Epithelial cell of alveolus of lung (primary cell): ENCODE measurements at places on chromosomes 7 and 10. TPM values are rescaled to one million over a fixed set of nuclear protein-coding genes. Genes with fewer than 3 reads are reported as not detected.

The SHH gene
- total RNA-seq = 0.52 TPM in 1 of 2 replicates, not detected in the other

The ATG9B gene
- total RNA-seq = 0.13 and 0.64 TPM in 2 replicates

The IDE gene
- total RNA-seq = 16.2 and 23.3 TPM in 2 replicates

The NUP42 gene
- total RNA-seq = 18.0 and 35.6 TPM in 2 replicates

The LIPM gene
- total RNA-seq = not detected in 2 replicates

The SPDYE9 gene
- not detected in 2 replicates for total RNA-seq

The GTF2I gene
- total RNA-seq = 81.5 and 125 TPM in 2 replicates

The PRXL2A gene
- total RNA-seq = 26.3 and 36.1 TPM in 2 replicates

The CNTNAP2 gene
- total RNA-seq = 0.65 and 3.0 TPM in 2 replicates

The CYP2E1 gene
- under 0.01 and 1.7 TPM in 2 replicates for total RNA-seq

The HBP1 gene
- total RNA-seq = 45.5 and 95.7 TPM in 2 replicates

The GPR37 gene
- total RNA-seq = 6.5 and 19.0 TPM in 2 replicates

The NANOS1 gene
- 0.65 and 0.72 TPM in 2 replicates for total RNA-seq

The FOXP2 gene
- total RNA-seq = 1.4 and 10.7 TPM in 2 replicates

The KNDC1 gene
- total RNA-seq = 0.80 TPM in 1 of 2 replicates, not detected in the other

The CPED1 gene
- 15.1 and 21.2 TPM in 2 replicates for total RNA-seq

The PTER gene
- 7.1 and 13.9 TPM in 2 replicates for total RNA-seq

The MYL10 gene
- not detected in 2 replicates for total RNA-seq

The TEX47 gene
- total RNA-seq = not detected in 2 replicates

The IKZF1 gene
- total RNA-seq = not detected in 2 replicates

The HPSE2 gene
- total RNA-seq = 0.26 TPM in 1 of 2 replicates, not detected in the other

The EMX2 gene
- not detected in 2 replicates for total RNA-seq

The NPFFR1 gene
- total RNA-seq = not detected in 2 replicates

The ZNF282 gene
- total RNA-seq = 19.8 and 28.0 TPM in 2 replicates

The MLXIPL gene
- total RNA-seq = 2.3 TPM in 1 of 2 replicates, not detected in the other

The TMEM184A gene
- 0.13 TPM in 1 of 2 replicates, not detected in the other for total RNA-seq

The PNLIP gene
- total RNA-seq = not detected in 2 replicates

The AGAP4 gene
- total RNA-seq = 1.6 and 4.9 TPM in 2 replicates

The TAS2R41 gene
- total RNA-seq = not detected in 2 replicates

The CXCL12 gene
- total RNA-seq = 6.1 and 128 TPM in 2 replicates

The COL28A1 gene
- total RNA-seq = 0.72 TPM in 1 of 2 replicates, not detected in the other

The TMEM176A gene
- total RNA-seq = 19.9 TPM in 1 of 2 replicates, not detected in the other

The FAM180A gene
- 3.6 TPM in 1 of 2 replicates, not detected in the other for total RNA-seq

The TFR2 gene
- total RNA-seq = 0.64 and 1.6 TPM in 2 replicates

The SYCE1 gene
- total RNA-seq = not detected in 2 replicates

The BLNK gene
- total RNA-seq = not detected in 2 replicates

The EIF5AL1 gene
- 0.32 and 0.65 TPM in 2 replicates for total RNA-seq

The LOXL4 gene
- 6.9 and 56.1 TPM in 2 replicates for total RNA-seq

The MSS51 gene
- 0.39 and 0.96 TPM in 2 replicates for total RNA-seq

The AKR1D1 gene
- total RNA-seq = not detected in 2 replicates

The ATP6V0A4 gene
- not detected in 2 replicates for total RNA-seq

The IFIT2 gene
- total RNA-seq = 2.7 and 4.0 TPM in 2 replicates

The MYH16 gene
- total RNA-seq = 0.26 TPM in 1 of 2 replicates, not detected in the other

The GPR26 gene
- total RNA-seq = not detected in 2 replicates

The CAV1 gene
- 107 and 296 TPM in 2 replicates for total RNA-seq
